ENCODE measurements at places on chromosomes 7 and 10.

- no peak for DNase-seq
These were observed 2.7 kb downstream of the SEMA3A start for GRCh38 chr7:84191842-84192241.

DNA sequence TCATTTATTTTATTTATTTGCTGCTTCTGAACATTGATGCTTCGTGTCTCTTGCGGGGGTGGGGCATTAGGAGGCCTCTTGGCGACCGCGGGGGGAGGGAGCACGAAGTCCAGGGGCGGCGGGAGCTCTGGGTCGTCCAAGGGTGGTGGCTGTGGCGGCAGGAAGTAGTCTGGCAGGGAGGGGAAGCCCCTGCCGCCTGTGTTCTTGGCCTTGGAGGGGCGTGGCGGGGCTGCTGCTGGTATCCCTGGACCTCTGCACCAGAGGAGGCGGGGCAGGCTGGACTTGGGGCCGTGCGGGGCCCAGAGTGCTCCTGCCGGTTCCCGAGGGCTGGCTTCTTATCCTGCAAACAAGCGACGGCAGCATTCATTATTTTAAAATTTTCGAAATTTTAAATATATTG is 70.5 kb upstream of the ABI1 start:
- no peak for DNase-seq

GRCh38 chr10:17209302-17209701 is 7.8 kb upstream of the TRDMT1 start:
- no peak for DNase-seq

DNA sequence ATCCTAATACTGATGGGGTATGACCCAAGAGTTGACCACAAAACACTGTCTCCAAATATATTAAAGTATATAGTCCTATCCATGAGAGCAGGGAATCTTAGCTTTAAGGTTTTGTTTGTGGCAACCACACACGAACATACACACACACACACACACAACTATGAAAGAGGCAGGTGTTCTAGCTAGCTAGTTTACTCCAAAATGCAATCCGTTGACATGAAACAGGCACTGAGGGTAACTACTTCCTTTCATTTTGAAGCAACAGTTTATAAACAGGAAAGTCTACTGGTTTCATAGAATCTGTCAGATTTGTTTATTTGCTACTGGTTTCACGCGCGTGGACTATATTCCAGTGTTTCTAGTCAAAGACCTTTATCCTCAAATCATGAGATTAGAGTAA is 14.8 kb downstream of the HTR5A start:
- DNase-seq: no peak

DNA sequence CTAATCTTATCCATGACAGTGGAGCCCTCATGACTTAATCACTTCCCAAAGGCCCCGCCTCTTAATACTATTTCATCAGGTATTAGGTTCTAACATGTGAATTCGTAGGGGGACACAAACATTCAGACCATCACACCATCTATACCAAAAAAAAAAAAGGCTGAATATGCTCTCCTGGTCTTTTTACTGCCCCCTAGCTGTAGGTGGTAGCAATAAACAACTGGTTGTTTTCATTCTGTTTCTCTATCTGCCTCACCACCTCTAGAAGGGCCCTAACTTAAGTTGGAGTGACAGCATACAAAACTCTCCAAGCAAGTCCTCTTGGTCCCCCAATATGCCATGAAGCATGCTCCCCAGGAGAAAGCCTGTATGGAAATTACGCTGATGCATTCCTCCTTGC is 94.1 kb downstream of the GRM8 start:
- no peak for DNase-seq

GRCh38 chr7:26912933-26913536 is 48.6 kb upstream of the SKAP2 start:
- DNase-seq: no peak
